Mesendoderm (in vitro differentiated cells): ENCODE measurements at places on chromosomes 12 and 14.

DNA sequence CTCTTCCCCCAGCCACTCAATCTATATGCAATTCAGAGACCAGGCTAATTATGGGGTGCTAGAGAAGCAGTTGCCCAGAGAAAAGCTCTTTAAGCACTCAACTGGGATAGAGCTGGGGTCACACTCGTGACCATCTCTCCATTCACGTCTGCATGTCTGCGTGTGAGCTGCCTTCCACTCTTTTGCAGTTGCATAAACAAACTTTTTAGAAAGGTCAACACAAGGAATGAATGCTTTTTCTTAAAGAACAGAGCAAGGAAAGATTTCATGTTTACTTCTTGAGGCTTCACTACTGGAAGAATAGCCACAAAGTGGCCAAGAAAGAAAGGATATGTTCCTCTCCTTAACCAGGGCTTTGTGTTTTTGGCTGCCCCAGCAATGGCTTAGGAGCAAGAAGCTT is 151.1 kb downstream of the SAMD4A start:
- no peak for DNase-seq

DNA sequence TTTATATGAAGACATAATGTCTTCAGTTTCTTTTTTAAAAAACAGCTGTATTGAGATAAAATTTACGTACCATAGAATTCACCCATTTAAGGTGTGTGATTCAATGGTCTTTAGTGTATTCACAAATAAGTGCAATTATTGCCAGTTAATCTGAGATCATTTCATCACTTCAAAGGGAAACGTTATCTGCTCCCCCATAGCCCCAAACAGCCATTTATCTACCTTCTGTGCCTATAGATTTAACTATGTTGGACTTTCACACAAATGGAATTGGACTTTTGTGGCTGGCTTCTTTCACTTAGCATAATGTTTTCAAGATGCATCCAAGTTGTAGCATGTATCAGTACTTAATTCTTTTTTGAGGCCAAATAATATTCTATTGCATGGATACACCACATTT is 9.7 kb downstream of the PNP start:
- no peak for DNase-seq

- peak; percentile 27 for DNase-seq
Observed at GRCh38 chr14:56120091-56120691, 2.0 kb downstream of the PELI2 start.

- no peak for DNase-seq
Observed at GRCh38 chr12:106195621-106196027, 52.2 kb downstream of the CKAP4 start.

DNA sequence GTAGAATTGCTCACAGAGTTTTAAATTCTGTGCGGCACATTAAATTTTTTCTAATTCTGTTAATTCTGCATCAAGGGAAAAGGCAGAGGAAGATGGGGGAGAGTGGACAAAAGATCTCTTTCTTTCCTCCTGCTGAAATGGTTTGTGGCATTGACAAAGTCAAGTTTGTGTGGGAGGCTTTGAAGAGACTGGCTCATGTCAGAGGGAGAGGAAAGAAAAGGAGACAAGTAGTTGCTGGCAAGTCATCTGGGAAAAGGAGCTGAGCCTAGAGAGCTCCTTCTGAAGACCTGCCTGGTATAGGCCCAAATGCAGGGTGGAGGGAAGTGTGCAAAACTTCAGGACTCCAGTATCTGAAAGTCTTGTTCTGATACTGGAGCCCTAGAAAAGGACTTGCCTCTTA is 36.3 kb downstream of the TTLL5 start:
- DNase-seq, result no peak

- no peak for DNase-seq
Observed at GRCh38 chr12:53617700-53618099, 8.5 kb downstream of the ATF7 start.

- DNase-seq, result no peak
Observed at GRCh38 chr12:108477881-108478259, 37.2 kb upstream of the FICD start.

GRCh38 chr12:94147991-94148738 is at the start of gene PLXNC1:
PLXNC1 (plus strand) TSS chr12:94148577; CDS start chr12:94148972, 395 bp downstream.
- DNase-seq, result peak; percentile 52

GRCh38 chr14:30375296-30375892 is 183.6 kb upstream of the G2E3 start:
- DNase-seq, result peak; percentile 71

DNA sequence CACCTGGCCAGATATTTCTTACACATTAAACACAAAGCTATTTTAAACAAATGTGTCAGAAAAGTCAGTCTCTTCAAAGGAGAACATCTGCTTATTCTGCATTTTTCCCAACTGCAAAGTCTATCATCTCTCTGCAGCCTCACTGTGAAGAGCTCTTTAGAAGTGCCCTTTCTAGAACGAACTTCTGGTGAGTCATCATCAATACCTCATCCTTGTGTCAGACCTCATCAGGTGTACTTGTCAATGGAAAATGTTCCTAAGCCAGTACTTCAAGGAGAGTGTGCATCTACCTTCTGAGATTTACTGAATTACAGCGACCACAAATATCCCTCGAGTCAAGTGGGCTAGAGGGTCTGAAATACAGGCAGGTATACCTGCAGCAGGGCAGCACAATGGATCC is 457.3 kb downstream of the LRIG3 start:
- no peak for DNase-seq

DNA sequence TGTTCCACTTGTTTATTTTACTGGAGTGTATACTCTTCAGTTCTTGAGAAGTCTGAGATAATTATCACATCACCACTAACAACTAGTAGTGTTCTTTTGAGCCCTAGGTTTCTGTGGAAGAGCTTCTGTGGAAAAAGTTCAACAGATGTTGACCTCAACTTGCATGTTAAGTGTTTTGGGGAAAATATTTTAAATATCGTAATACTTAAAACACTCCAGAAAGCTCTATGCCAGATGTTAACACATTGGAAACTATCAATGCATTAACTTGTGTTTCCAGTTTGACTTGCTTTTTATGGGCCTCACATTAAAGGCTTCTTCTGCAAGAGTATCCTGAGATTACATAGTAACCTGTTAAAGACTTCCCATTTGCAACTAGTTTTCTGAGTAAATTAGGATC is 173.1 kb downstream of the DUSP6 start:
- no peak for DNase-seq

DNA sequence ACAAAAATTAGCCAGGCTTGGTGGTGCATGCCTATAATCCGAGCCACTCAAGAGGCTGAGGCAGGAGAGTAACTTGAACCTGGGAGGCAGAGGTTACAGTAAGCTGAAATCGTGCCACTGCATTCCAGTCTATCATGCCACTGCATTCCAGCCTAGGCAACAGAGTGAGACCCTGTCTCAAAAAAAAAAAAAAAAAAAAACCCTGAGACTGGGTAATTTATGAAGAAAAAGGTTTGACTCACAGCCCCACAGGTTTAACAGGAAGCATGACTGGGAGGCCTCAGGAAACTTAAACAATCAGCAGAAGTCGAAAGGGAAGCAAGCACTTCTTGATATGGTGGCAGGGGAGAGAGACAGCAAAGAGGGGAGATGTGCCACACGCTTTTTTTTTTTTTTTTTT is 123.2 kb downstream of the GXYLT1 start:
- DNase-seq, result no peak

DNA sequence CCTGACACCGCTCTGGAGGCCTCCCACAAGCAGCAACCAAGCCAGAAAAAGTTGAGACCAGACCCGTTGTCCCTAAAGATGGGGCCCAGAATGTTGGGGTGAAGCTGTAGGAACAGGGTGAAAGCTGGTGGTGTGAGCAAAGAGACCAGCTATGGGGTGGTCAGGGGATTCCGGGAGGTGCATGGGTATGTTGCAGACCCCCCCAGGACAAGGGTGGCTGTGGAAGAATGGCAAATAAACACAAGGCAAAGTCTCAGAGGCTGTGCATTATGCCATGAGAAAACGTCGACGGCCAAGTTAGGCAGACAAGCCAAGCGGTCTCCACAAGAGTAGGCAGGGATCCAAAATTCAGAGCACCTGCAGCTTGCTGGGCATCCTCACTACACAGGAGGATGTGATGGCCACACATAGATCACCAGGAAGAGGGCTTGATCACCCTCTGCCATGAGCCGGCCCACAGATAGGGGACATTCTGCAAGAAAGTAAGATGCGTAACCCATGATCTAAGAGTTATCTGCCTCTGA is 58.8 kb upstream of the KCNA1 start:
- no peak for DNase-seq

DNA sequence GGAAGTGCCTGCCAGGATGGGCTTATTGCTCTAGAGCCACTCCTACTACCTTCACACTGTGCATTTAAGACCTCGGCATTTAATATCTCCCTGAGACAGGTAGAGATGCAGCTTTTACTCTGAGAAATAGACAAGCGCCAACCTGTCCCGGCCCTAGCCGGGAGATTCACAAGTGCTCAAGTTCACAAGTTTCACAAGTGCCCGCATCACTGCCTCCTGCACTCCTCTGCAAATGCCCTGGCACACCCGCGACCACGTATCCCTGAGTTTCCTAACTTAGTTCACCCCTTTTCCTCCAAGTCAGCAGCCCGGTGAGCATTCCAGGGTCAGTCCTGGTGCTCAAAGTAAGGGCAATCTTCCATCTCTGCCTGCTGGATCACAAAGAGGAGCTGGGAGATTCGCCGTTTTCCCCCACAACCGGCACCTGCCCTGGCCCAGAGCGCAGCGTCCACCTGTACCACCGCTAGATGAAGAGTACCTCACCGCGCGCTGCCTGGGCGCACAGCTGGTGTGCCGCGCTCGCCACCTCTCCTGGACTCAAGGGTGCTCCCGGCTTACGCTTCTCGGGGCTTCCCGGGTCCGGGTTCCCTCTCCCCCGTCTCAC is 5.0 kb upstream of the SLC38A4 start:
- DNase-seq, result peak; percentile 14

- DNase-seq, result peak; percentile 40
Observed at GRCh38 chr14:105207460-105207901, 26.4 kb upstream of the NUDT14 start.

DNA sequence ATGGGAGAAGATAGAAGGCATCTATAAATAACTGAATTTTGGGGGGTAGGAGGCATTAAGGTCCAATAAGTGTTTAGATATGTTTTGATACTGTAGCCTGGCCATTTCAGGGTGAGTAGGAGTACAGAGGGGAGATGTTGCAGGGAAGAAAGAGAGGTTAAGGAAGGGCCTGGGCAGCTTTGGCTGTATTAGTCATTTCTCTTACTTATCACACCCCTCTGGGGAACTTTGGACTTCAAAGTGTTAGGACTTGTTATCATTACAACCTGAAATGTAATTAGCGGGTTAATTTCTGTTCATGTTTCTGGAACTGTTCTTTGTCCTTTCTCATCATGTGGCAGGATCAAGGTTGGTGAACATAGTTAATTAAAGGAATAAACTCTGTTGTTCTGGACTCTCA is 40.3 kb downstream of the SUSD6 start:
- no peak for DNase-seq

- no peak for DNase-seq
Observed at GRCh38 chr12:55847603-55848291, 5.0 kb upstream of the MMP19 start.

DNA sequence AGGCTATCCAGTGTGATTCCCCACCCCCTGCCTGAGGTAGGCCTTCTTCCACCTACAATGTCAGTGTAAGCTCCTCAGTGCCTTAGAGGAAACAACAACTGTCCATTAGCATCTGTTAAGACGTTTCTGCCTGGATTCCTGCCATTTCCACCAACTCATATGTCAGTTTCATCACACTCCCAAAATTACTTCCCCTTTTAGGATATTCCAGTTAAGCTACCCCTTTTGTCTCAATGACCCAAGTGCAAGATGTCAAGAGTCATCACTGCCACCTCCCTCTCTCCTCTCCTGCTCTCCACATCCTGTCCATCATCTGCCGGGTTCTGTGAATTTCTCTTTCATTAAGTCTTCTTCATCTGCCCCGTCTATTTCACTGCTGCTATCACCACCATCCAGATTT is 189.4 kb downstream of the DPF3 start:
- DNase-seq, result no peak

DNA sequence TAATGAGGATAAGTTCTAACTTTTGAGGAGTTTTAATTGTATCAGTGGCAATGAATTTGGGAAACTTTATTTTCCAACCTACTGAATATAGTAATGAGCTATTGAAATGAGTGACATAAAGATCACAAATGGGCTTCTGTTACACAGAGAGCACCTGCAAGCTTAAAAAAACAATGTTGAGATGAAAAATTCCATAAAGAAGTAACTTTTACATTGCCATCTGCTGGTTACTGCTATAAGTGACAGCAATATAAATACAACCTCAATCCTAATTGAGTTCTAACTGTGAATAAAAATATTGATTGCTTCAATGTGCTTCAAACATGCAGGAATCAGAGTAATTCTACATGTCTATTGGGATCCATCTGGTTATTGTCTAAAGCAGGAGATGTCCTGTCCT is 14.2 kb downstream of the WIF1 start:
- DNase-seq, result no peak

DNA sequence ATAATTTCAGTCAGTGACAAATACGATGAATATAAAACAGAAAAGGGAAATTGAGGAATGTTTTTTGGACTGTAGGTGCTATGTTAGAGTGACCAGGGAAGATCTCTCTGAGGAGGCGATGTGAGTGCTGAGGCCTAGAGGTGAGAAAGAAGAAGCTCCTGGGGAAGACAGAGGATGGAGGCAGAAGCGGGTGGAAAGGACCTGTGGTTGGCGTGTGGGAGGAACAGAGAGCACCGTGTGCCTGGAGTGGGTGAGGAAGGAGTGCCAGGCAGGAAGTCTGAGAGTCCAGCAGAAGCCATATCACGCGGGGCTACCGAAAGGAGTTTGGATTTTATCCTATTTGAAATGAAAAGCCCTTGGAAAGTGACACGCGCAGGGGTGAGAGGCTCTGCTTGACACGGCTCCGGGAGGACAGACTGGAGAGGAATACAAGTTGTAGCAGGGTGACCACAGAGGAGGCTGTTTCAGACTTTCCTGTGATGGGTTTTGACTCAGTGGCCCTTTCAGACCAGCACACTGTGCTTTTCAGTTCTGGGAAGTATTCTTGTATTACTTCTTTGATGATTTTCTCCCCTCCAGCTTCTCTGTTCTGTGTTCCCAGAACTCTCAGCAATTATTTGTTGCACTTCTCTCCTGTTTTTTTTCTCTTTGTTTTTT is 96.9 kb downstream of the VRK1 start:
- no peak for DNase-seq

DNA sequence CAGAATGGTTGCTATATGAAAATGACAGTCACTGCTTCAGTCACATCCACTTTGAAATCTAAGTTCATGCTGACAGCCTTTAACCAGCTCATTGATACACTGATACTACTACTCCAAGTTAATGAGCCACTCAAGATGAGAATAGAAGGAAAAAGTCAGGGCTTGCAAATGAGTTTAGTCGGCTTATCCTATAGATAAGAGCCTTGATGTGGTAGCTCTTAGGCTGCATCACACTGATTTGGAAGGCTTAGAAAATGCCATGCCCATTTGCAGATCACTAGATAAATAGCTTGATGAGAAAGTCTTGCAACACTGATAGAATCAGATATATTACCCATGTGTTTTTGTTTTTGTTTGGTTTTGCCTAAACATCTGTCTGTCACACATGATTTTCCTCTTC is 251.4 kb upstream of the ATXN7L3B start:
- DNase-seq, result peak; percentile 93

GRCh38 chr12:98916106-98916505 is 271.0 kb downstream of the APAF1 start:
- no peak for DNase-seq
